NK-92 treated with Interleukin-12 subunit alpha and Interleukin-12 subunit beta, amount 100 ng/mL, for 24 hours (cell line): ENCODE measurements at places on chromosomes 3 and 15.
A peak's percentile ranks its signal among the peaks of the same experiment; 100 is the strongest.

DNA sequence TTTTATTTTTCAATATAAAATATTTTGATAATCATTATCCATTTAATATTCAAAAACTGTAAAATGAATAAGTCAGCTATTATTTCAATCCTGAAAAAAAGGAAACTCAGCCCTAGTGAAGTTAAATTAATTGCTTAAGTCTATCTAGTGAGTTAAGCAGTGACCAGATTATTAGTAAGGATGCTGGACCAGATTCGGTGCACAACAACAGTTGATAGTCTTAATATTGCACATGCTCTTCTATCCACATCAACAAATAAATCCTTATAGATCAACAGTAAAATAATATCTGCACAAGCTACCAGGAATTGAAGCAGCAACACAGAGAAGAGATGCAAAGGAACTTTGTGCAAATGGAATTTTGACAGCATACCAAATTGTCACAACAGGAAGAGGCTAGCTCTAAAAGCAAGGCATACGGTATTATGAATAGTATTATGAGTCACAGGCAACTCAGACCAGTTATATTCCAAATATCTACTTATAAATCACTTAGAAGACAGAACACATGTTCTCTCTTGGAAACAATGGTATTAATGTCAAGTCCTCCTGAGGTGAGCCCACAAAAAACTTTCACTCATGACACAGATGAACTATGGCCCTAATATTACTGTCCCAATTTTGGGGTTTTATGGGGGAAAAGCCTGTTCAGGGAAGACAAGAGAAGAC is 24.9 kb downstream of the VPS13C start:
- DNase-seq, result no peak

GRCh38 chr15:94077938-94078337 is 153.4 kb upstream of the MCTP2 start:
- DNase-seq, result no peak

DNA sequence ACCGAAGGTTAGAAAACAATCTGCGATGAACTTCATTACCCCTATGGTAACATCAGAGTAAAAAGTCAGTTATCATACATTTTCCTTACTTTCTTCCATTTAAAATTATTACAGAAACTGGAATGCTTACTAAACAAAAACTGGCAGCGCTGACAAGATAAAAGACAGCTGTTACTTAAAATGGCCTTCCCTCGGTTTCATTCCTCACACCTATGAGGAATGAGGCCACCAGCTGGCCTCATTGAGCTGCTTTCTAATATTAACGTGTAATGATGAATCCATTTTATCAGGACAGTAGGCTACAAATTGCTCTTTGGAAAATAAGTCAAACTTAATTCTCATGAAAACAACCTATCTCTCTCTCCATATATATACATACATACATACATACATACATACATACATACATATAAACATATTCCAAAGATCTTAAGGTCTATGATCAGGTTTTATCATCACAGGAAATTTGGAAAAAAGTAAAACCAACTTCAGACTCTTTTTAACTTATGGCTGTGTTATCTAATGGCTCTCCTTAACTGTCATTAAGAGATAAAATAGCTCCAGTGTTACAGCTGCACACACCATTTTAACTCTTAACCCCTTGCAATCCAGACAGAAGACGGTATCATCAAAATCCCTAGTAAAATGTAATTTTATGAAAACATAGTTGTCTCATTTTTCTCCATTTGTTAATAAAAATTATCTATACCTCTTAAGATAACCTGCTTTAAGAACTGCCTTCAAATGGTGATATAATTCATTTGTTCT is 5.2 kb downstream of the CCNL1 start:
- DNase-seq, result no peak

DNA sequence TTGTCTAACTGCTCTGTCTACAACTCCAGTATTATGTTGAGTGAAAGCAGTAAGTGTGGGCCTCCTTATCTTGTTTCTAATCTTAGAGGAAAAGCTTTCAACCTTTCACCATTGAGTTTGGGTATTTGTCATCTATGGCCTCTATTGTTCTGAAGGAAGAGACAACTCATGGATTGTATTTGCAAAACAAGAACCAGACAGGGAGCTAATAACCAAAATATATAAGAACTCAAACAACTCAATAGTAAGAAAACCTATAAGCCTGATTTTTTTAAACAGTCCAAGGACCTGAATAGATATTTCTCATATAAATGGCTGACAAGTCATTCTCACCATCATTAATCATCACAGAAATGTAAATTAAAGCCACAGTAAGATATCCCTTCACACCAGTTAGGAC is 113.0 kb downstream of the TAFA4 start:
- no peak for DNase-seq

GRCh38 chr3:38130631-38131065 is 6.3 kb downstream of the ACAA1 start:
- no peak for DNase-seq

DNA sequence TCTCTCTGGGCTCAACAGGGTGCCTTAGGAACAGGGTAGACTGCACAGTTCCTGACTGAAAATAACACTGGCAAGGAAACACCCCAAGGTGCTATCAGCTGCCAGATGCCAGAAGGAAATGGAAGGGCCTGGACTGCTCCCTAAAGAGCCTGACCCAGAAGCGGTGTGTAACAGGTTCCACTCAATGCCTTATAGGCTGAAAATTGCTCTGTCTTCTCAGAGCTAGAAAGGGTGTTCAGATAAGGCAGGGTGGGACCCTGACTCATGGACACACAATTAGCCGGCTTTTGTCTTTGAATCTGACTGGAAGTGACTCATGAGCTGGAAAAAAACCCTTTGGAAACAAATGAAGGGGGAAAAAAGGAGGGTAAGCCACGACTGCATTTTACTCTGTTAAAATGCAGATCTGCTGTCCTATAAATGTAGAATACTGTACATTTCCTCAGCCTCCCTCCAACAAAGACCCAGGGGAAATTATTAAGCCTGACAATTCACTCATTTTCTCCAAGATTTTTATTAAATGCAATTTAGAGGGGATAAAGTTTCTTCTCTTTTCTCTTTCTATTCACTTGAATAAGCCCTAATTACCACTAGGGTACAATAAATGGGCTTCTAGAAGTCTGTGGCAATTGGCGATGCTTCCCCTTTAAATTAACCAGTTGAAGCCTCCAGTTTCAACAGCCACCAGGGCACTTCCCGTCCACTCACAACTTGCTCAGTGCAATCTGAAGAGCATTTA is 160.2 kb upstream of the TBL1XR1 start:
- DNase-seq, result peak; percentile 14

- DNase-seq, result no peak
Measured at GRCh38 chr3:72335458-72336095, 512.7 kb downstream of the SHQ1 start.

- no peak for DNase-seq
Measured at GRCh38 chr3:157543501-157544035, 40.4 kb upstream of the VEPH1 start.

GRCh38 chr3:181998828-181999227 is 287.1 kb downstream of the SOX2 start:
- DNase-seq, result no peak

- no peak for DNase-seq
Measured at GRCh38 chr3:133271539-133271938, 128.3 kb upstream of the BFSP2 start.

- no peak for DNase-seq
Measured at GRCh38 chr3:175651716-175652115, 792.6 kb downstream of the NAALADL2 start.

DNA sequence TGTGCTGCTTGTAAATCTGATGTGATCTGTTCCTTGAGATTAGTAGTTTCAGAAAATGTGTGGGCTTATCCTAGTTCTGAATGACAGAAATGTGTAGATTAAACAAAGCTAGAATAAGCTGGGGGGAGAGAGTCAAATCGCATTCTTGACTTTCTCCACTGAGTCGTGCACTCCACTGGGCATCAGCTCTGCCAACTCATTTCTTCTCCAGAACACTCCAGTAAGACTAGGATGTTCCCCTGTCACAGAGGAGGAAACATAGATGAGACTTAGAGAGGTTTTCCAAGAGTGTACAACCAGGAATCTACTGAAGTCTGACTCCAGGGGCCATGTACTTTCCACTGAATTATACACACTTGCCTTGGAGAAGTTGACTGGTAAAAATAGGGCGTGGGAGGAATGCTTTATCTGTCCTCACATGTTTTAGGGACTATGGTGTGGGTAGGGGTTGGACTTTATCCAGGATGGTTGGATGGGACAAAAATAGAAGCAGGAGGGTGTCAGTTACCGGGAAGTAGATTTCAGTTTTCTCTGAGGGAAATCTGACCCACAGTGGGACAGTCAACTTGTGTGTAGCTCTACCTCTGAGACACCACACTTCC is 298.2 kb downstream of the UBE2E2 start:
- DNase-seq, result no peak

GRCh38 chr3:149936812-149937230 is 33.9 kb downstream of the PFN2 start:
- peak; percentile 3 for DNase-seq

DNA sequence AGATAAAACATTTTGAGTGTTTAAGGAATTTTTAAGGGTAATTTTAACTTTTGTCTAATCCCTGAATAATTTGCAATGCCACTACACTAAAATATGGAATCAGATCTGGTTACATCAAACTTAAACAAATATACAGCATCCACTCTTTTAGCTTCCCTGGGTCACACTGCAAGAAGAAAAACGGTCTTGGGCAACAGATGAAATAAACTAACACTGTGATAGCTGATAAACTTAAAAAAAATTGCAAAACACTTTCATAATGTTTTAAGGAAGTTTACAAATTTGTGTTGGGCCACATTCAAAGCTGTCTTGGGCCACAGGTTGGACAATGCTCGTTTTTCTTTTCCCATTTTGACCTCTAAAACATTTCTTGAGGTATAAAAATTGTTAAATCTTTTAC is 34.3 kb downstream of the CCDC66 start:
- no peak for DNase-seq

DNA sequence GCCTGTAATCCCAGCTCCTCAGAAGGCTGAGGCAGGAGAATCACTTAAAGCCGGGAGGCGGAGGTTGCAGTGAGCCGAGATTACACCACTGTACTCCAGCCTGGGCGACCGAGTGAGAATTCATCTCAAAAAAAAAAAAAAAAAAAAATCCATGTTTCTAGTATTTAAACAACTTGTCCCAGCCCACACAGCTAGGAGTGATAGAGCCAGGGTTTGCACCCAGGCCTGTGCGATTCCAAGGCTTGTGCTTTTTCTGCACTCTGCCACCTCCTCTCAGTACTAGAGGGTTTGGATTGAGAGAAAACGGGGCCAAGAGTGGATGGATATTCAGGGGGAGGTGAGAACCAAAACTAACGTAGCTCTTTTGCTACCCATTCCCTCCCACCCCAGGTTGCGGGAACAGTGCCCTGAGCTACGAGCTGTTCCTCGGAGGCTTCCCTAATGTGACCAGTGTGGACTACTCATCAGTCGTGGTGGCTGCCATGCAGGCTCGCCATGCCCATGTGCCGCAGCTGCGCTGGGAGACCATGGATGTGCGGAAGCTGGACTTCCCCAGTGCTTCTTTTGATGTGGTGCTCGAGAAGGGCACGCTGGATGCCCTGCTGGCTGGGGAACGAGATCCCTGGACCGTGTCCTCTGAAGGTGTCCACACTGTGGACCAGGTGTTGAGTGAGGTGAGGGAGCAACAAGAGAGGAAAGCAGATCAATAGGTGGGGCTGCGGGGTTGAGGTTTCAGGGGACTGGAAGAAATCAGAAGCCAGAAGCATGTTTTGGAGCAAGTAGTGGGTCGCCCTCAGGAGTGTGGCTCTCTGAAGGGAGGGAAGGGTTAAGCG is 4.1 kb downstream of the CAMK2N2 start:
- no peak for DNase-seq

GRCh38 chr3:5229414-5229813 is 41.9 kb downstream of the EDEM1 start:
- no peak for DNase-seq

GRCh38 chr3:159432682-159433340 is 555.8 kb upstream of the IL12A start:
- DNase-seq, result no peak

DNA sequence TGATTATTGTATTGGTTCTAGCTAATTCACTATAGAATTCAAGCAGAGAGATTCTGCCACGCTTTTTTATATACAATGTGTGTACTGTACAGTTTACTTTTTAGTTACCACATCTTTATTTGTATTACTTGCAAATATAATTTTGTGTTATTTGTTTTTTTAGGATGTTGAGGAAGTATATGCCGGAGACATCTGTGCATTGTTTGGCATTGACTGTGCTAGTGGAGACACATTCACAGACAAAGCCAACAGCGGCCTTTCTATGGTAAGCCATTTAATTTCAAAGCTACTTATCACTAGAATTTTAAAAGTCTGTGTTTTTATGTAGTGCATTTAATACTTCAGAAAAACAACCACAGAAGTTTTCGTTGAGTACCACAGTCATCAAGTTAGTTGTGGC is 11.7 kb downstream of the LXN start:
- DNase-seq, result no peak

GRCh38 chr3:38297537-38297936 is 15.4 kb downstream of the SLC22A14 start:
- no peak for DNase-seq

GRCh38 chr15:41424809-41425208 is 7.9 kb downstream of the RTF1 start:
- no peak for DNase-seq

DNA sequence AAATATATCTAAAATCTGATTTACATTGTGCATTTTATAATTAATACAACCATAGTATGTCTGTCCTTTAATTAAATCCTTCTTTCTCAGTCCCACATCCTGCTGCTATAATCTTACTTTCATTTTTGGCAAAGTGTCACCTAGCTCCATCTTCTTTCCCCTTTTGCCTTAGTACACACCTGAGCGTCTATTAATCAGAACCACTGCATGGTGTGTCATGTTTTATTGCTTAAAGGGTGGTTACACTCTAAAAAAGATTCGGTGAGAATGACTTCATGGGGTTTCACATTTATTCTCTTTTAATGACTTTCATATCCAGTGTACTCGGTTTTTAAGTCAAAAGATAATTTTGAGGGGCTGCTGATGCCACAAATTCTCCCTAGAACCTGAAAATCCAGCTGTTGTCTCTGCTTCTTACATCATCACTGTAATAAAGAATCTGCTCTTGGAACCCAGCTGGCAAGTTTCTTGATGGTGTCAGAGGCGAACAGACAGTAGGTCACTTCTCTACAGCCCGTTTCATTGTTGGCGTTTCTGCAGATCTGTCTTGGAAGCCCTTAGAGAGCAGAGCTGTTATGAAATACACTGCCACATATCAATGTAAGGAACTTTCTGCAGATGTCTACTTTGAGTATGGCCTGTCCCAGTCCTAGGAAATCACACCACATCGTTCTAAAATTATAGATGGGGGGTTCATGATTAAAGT is 99.7 kb downstream of the TIGIT start:
- no peak for DNase-seq
